Activated CD8-positive, alpha-beta memory T cell treated with anti-CD3 and anti-CD28 coated beads for 1 hour (primary cell): ENCODE measurements at places on chromosomes 5 and 9.

DNA sequence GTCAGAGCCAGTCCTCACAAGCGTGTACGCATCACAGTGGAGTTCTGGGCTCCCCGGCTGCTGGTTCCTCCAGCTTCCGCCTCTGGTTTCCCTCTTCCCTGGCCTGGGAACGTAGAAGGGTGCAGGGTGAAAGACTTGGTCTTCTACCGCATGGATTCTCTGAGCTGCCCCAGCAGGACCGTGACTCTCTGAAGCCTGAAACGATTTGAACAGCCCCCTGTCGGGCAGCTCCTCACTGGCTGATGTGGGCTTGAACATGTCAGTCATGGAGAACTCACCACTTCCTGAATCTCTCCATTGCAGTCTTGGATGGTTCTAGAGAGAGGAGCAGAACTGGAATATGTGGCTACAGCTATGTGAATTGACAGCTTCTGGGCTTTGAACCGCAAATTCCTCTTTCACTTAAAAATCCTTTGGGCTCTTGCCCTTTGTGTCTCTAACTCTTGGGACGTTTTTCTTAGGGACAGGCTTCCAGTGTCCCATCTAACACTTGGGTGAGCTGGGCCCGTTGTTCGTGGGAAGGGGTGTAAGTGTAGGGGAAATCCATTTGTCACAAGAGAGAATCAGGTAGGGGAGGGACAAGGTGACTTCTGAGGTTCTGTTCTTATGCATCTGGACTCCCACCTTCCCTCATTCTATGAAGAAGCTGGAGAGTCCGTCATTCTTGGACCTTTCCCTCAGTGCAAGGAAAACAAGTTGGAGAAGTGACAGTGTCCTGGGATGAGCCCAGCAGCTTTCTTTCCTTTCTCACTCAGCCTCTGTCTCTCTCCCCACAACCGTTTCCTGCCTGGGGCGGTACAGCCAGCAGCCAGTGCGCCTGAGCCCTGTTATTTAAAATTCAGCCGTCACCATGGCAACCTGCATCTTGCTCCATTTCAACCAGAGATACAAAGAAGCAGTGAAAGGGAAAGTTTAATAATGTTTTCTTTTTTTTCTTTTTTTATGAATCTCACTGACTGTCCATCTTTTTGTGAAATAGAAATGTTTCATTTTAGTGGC is 84.7 kb downstream of the PTTG1 start:
- DNase-seq: peak; percentile 54

- no peak for DNase-seq
These were observed 161.6 kb downstream of the KCTD16 start for GRCh38 chr5:144332265-144332664.

- DNase-seq: no peak
These were observed 877 bp upstream of the SCGB3A1 start for GRCh38 chr5:180592176-180592575.

- no peak for DNase-seq
These were observed 539.4 kb upstream of the DMAC1 start for GRCh38 chr9:8338767-8339510.

DNA sequence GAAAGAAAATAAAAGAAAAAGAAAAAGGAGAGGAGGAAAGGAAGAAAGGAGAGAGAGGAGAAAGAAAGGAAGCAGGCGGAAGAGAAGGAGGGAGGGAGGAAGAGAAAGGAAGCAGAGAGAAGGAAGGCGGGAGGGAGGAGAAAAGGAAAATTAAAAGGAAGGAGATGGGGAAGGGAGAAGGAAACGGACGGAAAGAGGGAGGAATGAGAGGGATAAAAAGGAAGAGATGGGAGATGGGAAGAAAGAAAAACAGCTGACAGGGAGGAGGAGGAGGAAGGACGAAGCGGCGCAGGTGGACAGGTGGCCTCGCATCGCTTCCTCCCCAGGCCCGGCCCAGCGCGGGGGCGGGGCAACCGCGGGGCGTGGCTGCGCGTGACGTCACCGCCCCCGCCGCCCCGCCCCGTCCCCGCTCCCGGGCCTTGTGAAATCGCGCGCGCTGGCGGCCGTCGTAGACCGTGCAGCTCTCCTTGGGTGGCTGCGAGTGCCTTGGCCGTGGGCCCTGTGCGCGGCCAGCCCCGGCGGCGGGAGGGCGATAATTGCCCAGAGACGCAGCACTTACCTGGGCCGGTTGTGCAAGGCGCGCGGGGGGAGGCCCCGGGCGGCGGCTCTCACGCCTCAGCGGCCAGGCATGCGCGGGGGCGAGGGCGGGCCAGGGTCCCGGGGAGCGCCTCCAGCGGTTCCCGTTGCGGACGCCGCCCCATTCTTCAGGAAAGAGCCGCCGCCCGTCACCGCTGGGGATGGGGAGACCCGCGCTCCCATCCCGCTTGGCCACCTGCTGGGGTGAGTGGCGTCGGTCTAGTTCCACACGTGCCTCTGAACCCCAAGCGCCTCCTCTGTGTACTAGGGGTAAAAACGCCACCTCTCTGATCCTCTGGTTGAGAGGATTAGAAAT is 49.6 kb upstream of the FOXE1 start:
- peak; percentile 67 for DNase-seq

- no peak for DNase-seq
These were observed 5.7 kb downstream of the TBC1D2 start for GRCh38 chr9:98249771-98250170.

DNA sequence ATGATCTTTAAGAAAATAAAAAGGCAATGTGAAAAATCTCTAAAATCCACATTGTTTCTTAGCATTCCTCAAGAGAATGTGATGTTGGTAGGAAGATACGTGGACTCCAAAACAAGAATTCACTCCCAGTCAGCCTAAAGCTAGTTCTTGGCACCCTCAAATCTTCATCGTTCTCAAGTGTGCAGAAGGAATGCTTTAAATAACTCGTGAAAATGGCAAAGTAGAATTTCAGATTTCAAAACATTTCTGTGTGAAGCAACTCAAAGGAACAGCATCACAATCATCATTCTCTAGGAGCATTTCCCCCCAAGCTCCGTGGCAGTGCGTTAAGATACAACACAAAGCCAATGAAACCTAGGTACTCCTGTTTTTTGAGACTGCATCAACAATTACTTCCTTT is 185.1 kb upstream of the DMAC1 start:
- DNase-seq: no peak

DNA sequence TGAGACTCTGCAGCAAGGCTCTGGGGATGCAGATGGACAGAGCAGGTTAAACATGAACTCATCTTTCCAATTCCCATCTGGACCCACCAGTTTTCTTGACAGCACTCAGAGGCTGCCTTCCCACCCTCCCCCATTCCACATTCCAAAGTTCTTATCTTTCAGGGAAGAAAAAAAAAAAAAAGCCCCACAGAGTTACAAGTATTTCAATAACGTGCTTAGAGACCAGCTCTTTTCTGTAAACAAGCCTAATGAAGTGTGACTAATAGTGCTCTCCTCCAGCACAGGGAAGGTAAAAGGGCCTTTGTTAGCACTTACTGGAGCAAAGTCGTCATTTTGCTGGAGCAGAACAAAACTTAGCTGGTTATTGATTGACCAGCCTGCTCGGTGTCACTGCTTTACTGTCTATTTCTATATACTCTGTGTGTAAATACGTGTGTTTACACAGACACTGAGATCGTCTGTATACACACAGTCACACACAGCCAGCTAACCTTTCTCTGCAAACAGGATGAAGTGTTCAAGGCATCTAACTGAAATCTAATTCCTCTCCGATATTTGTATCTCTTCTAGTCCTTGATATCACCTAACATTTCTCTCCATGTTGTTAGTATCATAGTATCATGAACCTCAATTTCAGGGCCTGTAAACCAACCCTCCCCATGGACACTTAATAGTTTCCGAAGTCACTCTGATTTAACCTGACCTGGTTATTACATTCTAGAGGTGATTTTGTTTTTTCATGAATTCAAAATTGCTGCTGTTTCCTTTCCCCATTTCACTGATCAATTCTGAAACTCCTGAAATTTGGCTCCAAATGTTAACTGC is 84.9 kb downstream of the ZNF608 start:
- DNase-seq: no peak

GRCh38 chr5:146173597-146173996 is 8.9 kb downstream of the LARS1 start:
- no peak for DNase-seq

- no peak for DNase-seq
These were observed 443.8 kb upstream of the PIK3R1 start for GRCh38 chr5:67771791-67772190.

- no peak for DNase-seq
These were observed 43.0 kb downstream of the SFXN1 start for GRCh38 chr5:175521313-175521833.

GRCh38 chr5:75601996-75602395 is 9.3 kb upstream of the ANKDD1B start:
- no peak for DNase-seq

GRCh38 chr5:149951138-149951749 is 6.7 kb upstream of the PDE6A start:
- no peak for DNase-seq

GRCh38 chr5:4116834-4117233 is 521.2 kb downstream of the IRX1 start:
- DNase-seq: no peak

DNA sequence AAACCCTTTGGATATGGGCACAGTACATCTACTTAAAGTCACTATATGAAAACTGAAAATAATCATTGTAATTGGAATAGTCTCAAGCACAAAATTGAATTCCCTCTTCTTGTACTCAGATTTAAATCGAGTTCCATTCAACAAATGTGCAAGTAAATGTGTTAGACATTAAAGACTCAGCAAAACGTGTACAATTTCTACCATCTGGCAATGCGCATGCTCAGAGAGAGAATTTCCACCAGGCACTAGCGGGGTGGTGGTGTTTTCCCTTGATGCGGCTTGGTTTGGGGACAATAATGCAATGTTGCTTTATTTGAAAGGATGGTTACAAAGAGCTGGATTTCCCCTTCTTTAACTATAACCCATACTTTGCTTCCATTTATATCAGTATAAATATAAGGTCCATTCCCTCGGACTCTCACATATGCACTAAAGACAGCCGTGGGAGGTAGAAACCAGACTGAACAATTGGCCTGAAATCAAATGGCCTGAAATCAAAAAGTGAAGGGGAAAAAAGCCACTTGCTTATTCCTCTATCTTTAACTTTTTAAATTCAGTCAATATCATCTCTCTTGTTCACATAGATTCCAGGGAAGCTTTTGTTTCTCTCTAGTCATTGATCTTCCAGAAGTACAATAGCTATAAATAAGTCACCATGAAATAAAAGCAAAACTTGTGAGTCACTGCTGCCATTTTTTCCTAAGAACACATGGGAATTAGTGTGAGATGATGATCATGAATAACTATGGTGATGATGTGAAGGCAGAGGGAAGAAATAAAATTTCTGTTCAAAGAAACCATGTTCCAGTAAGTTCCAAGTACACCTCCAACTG is 59.2 kb downstream of the ADAMTS12 start:
- no peak for DNase-seq

DNA sequence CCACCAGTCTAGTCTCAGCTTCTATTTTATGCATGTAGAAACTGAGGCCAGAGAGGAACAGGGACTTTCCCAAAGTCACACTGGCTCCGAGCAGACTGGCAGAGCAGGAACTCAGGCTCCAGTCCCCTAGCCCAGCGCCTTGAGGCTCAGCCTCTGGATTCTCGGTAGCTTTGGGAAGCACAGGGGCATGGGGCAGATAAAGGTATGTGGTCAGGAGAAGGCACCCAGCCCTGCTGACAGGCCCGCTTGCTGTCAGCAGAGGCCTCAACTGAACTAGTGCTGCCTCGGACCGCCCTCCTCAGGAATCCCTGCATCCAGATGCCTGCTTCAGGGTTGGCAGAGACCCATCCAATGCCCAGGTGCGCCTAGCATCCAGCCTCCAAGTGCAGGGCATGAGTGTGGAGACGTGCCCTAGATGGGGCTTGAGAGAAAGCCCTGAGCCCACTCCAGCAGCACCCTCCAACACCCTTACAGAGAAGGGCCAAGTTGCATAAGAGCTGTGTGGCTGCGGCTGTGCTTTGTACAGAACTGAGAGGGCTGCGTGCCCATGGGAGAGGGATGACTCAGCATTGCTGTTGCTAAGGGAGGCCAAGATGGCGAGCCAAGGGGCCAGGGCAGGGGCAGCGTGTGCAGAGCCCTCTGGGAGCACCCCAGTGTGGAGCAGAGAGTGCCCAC is 168.6 kb downstream of the MACROH2A1 start:
- no peak for DNase-seq

DNA sequence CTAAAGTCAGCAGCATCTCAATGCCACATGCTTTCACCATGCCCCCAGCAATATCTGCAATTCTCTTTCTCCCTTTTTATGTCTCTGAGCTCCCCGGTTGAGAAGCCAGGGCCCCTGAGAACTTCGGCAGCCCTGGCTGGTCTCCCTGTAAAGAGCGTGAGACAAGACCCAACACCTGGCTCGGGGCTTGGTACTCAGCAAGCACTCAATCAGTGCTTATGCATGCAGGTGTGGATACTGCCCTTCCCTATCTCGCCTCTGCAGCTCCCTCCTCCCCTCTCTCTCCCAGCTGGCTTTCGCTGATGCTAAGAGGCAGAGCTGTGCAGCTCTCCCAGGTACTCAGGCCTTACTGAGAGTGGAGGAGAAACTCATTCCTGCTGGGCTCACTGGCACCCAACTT is 41.7 kb upstream of the AKNA start:
- DNase-seq: no peak

DNA sequence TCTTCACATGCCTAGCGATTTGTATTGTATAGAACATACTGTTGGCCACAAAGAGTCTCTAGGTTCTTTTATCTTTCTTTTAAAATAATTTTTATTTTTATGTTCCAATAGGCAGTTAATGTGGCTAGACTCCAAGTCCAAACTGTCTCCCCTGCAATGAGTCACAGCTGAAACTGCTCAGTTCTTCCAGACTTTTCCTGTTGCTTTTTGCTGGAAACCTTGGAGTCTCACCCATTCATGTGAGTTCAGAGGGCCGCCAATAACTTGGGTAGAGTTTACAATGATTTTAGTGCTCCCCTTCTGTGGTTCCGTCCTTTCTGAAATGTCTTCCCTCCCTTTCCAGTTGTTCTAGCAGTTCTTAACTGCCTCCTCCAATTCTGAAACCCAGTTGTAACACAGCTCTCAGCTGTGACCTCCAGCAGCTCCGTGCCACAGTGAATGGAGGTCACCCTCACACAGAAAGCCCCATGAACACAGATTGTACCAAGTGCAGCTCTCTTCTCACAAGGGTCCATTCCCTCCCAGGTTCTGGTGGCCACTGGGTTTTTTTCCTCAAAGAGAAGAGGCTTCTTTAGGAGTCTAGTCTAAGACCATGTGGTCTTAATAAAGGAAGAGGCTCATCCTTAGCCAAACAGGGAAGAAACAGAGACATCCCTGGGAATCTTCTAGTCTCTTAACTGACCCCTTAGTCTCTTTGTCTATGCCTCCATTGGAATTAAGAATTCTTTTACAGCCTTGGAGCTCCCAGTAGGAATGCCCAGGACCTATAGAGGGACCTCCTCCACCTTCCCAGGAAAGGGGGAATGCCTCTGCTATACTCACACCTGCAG is 198.5 kb downstream of the SPOCK1 start:
- DNase-seq: no peak

GRCh38 chr5:6899221-6899620 is 186.0 kb downstream of the TENT4A start:
- no peak for DNase-seq

GRCh38 chr9:69895185-69895584 is 74.6 kb downstream of the CFAP95 start:
- no peak for DNase-seq

GRCh38 chr9:123544007-123544827 is 188.2 kb downstream of the CRB2 start:
- no peak for DNase-seq

- DNase-seq: no peak
These were observed 479.4 kb downstream of the CDK5RAP2 start for GRCh38 chr9:120100595-120100994.

- DNase-seq: no peak
These were observed 19.2 kb downstream of the FGFR4 start for GRCh38 chr5:177105691-177106476.

- DNase-seq: no peak
These were observed 35.6 kb downstream of the CD180 start for GRCh38 chr5:67160985-67161384.
